ENCODE measurements at places on chromosomes 1 and 21.

GRCh38 chr1:53545663-53546408, 86.6 kb downstream of the DMRTB1 start:
- peak; percentile 9 for DNase-seq

DNA sequence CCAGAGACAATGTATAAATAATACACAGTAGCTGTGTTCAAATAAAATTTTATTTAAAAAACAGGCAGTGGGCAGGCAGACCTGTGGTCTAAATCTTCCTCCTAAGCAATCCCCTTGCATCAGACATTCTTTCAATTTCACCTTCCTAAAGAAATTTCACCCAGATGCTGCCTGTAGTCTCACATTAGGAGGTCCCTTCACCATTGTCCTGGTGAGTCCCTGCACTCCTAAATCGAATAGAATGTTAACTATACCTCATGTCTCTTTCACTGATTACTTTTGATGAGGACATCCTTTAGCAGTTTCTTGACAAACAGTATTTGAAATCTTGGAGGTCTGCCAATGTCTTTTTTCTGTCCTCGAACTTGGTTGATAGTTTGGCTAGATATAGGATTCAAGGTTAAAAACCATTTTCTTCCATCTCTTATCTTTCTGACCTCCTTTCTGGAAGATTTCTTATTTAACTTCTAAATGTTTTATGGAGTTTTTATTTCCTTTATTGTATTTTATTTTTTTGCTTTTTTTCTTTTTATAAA, 77.5 kb downstream of the LPGAT1 start:
- no peak for DNase-seq

DNA sequence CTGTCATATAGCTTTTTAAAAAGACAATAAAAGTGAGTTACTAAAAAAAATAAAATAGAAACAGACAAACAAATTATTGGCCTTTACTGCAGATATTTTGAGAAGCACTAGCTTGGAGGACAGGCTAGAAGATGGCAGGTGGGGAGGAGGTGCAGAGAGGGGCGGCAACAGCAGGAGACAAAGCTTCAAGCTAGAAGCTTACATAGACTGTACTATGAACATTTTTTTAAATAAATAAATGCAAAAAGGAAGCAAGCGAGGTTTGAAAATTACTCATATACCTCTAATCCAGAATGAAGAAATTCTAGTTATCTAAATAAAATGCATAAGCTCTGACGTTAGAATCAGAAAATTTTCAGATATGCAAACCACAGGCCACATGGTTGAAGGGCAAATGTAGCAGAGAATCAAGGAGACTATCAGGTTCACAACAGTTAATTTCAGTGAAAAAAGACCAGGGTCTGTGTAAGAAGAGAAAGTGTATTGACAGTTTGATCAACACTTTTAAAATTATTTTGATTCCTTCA, 54.9 kb downstream of the NRIP1 start:
- DNase-seq = no peak

- no peak for DNase-seq
Observed at GRCh38 chr1:6080469-6080868, 34.8 kb downstream of the KCNAB2 start.

DNA sequence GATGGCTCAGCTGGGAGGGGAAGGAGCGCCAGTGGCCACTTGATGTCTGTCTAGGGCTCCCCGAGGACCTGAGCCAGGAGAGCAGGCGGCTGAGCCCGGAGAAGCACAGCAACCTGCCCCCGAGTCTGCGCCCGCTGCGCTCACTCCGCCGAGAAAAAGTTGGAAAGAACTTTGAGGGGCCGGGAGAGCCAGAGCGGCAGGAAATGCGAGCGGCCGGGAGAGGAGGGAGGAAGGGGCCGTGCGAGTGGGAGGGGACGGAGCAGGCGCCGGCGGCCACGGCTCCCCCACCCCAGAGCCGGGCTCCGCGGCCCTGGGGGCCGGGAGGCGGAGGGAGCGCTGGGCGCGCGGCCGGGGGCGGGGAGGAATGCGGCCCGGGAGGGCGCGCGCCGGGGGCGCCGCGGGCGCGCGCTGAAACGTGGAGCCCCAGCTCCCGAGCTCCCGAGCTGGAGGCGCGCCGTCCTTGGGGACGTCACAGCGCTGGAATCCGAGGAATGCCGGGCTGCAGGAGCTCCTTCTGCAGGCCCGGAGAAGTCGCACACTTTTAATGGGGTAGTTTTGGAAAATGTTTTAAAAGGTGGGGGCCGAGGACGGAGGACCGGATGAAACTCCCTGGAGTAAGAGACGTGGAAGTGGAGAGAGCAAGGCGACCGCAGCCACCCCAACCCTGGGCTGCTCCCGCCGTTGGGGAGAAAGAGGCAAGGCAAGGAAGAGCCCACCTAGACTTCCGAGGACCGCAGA, at the start of gene PTPN14:
Gene PTPN14, minus strand, starts transcription at position 167 of the 738 bp plus-strand sequence. CDS start 86,799 bp downstream, outside the sequence.
- DNase-seq = peak; percentile 36

DNA sequence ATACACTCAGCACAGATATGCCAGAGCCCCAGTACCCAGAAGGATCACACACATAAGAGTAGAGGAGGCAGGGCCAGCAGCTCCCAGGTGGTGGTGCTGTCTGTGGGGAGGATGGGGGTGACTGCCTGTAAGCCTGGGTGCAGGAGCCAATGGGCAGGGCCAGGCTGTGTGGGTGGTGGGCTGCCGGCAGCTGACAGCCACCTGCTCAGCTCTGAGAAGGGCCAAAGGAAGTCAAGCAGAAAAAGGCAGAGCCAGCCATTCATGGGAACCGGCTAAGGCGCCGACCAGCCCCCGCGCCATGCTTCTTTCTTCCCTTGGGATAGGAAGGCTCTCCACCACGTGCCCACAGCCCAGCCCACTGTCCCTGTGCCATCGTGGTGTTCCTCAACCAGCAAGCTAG, 14.1 kb downstream of the PIK3C2B start:
- no peak for DNase-seq

DNA sequence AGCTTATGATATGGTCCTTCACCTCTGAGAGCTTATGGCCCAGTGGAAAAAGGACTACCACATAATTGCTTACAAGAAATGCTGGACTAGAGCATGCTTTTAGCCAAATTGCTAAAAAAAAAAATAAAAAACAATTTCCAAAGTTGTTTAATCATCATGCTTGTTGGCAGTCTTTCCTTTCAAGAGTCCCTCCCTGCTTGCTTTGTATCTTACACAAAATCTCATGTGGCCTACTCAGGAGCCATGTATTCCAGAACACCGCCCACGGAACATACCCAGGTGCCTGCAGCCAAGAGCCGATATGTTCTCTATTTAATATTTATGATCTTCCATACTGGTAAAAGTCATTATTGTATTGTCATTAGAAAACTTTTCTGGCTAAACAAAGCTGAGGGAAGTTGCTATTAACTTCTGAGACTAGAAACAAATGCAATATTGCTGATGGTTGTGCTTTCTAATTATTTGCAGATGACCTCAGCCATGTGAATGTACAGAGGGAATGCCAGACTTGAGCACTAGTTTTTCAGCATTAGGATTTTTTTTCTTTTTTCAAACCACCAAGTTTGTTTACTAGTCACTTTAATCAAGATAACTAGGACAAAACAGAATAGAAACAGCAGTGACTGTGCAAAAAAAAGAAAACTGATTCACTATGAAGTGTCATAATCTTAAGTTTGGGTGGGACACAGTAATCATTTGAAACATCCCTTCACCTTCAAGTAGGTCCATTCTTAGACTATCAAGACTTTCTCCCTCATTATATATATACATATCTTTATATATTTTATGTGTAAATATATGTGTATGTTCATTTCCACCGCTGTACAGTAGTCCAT, 129.3 kb upstream of the GORAB start:
- no peak for DNase-seq

GRCh38 chr1:10843697-10844096, 47.3 kb upstream of the CASZ1 start:
- DNase-seq = no peak

DNA sequence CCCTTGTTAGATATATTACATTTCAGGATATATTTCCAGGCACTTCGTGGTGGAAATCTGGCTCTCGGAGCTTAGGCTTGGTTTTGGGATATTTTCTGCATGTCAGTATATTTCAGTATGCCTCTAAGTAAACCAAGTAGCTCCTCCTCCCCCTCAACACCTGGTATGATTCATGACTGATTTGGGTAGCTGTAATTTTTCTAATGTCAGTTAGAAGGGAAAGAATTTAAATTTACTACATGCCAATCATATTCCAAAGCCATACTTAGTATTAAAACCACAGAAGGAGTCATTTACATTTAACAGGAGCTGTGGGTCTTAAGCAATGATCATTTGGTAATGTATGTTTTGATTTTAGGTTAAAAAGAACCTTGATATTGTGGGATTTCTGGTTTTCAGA, 40.6 kb downstream of the ST6GALNAC3 start:
- no peak for DNase-seq

DNA sequence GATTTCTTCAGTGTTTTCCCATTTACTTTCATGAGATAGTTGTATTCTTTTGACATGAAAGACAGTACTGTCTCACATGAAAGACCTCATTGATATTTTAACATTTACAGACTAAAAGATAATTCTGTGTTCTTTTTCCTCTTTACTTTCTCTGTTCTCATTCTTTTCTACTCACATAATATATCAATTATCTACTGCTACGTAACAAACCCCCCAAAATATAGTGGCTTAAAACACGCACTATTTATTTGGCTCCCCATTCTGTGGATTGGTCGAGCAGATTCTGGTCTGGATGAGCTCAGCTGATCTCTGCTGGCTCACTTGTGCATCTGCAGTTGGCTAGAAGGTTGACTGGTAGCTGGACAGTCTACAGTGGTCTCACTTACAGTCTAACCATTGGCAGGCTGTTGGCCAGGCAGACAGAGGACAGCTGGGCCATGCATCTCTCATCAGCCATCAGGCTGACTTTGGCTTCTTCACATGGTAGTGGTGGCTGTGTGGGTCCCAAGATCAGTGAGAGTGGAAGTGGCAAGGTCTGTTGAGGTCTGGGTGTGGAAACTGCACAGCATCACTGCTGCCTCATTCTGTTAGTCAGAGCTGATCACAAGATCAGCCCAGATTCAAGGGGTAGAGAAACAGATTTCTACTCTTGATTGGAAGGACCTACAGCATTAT, 63.2 kb downstream of the MPZL1 start:
- no peak for DNase-seq

DNA sequence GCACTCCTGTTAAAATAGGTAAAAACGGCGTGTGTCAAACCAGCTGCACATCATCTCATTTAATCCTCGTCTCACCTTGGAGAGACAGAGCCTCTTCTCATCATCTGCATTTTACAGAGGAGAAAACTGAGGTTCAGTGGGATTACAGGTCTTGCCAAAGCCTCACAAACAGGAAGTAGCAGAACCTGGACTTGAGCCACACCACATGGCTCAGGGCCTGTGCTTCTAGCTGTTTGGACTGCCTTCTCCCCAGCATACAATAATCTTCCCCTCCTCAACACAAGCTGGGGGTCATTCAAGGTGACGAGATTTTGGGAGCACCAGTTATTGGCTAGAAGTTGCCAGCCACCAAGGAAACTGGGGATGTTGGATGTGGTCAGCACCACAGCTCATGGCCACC, 167.9 kb upstream of the ZC3H12A start:
- DNase-seq = no peak

GRCh38 chr1:67676287-67676686, 8.7 kb upstream of the GADD45A start:
- DNase-seq = no peak

DNA sequence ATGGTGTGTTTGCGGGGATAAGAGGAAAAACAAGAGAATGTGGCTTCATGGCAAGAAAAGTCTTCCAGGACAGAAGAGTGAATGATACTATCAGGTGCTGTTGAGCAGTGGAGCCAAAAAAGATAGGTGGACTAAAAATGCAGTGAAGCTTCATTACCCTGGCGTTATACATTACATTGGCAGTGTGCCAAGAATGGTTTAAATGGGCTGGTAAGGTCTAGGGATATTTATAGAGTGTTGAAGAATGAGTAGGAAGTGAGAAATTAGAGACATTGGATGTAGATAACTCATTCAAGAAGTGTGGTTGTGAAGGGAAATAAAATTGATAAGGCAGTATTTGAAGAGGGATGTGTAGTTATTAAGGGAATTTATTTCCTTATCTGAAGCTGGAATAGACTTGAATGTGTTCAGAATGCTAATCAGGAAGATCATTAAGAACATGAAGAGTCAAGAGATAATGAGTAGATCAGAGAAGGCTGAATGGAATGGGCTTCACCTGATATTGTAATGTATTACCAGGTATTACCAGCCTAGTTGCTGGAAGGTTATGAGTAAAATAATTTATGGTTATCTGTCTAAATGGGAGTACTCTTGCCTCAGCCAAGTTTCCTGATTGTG, 72.7 kb downstream of the MAST2 start:
- no peak for DNase-seq

DNA sequence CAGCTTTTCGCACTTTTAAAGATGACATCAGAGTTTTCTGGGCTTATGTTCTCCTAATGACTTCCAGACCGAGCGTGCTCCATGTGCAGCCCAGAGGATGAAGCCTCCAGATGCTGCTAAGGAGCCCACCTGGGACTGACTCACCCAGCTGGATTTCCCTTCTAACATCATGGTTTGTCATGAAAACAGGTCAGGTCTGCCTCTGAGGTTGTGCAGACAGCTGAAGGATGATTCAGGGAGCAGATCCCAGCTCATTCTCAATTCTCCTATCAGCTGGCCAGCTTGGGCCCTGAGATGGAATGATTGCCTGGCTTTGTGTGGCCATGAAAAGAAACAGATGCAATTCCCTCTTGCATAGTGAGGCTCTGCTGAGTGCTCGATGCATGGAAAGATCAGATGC, 123.9 kb upstream of the DUSP10 start:
- no peak for DNase-seq

DNA sequence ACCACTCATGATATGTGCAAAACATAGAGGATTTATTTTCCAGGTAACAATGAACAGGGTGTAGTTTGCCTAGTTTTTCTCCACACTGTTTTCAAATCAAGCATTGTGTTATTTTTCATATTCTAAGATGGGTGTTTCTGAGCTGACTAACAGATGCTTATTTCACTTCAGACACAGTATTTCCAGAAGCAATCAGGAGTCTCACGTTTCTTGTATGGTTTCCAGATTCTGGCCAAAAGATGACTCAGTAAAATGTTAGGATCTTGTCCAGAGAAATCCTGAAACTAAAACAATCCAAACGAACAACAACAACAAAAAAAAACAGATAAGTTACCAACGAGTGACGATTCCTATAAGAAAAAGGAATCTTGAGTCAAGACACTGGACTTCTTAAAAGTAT, 5.3 kb downstream of the UTS2 start:
- no peak for DNase-seq

DNA sequence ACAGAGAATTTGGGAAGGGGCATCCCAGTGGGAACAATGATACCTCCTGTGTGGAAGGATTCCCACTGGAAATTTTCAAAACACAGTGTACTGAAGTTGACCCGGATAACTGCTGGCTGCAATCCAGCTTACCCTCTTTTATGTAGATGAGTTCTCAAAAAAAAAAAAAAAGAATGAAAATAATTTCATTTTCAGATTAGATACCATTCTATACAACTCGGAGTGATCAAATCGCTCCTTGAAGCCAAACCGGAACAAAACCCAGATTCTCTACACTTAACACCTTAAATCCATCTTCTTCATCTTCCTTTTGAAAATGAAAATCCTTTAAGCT, 69.1 kb downstream of the KAZN start:
- DNase-seq = no peak

DNA sequence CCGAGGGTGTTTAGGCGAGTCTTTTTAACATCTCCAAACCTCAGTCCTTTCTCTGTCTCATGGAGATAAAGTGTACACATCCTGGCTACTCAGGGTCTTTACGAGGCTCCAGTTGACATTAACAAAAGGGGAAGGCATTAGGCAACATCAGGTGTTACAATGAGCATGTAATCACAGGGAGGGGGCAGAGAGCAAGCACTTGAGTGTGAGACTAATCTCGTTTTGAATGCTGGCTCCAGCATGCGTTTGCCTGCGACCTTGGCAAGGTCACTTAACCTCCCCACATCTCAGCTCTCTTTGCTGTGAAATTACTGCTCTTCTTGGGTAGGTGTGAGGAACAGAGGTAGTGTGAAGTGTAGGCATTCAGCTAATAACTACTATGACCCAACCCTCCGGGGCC, 3.1 kb downstream of the TNNT2 start:
- no peak for DNase-seq
